ENCODE measurements at places on chromosomes 12 and 14. TPM values are rescaled to one million over a fixed set of nuclear protein-coding genes. Genes with fewer than 3 reads are reported as not detected.

The NANOG gene
- not detected for total RNA-seq

- H3K27ac ChIP-seq = no peak overlapping the region
- no peak for DNase-seq
- no peaks in the 10 kb centered on the region for H3K27me3 ChIP-seq
- H3K4me3 ChIP-seq = no peak overlapping the region
- H3K36me3 ChIP-seq = no peaks in the 10 kb centered on the region
These were observed 74.4 kb downstream of the PRKD1 start for GRCh38 chr14:29853272-29853671.

DNA sequence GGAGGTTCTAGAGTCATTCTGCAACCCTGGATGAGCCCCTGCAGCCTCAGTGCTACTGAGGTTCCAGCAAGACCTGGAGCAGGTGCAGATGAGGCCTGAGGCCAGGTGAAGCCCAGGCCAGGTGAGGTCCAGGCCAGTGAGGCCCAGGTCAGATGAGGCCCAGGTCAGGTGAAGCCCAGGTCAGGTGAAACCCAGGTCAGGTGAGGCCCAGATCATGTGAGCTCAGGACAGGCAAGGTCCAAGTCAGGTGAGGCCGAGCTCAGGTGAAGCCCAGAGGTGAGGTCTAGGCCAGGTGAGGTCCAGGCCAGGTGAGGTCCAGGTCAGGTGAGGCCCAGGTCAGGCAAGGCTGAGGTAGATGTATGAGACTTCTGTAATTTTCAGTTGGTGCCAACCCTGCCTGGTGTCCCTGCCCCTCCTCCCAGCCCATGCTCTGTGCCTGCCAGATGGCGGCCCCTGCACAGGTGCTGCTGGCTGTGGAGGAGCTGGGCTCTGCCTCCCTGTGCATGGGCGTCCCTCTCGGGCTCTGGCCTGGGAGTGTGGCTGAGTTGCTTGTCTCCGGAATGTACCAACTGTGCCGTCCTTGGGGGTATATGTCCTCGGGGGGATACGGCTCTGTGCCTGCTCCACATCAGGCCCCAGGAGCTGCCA is 388.5 kb downstream of the TMEM121 start:
- H3K27me3 ChIP-seq = no peaks in the 10 kb centered on the region
- H3K36me3 ChIP-seq = no peaks in the 10 kb centered on the region
- H3K27ac ChIP-seq = no peak overlapping the region
- H3K4me3 ChIP-seq = no peak overlapping the region
- no peak for DNase-seq
- H3K4me1 ChIP-seq = no peaks in the 10 kb centered on the region

DNA sequence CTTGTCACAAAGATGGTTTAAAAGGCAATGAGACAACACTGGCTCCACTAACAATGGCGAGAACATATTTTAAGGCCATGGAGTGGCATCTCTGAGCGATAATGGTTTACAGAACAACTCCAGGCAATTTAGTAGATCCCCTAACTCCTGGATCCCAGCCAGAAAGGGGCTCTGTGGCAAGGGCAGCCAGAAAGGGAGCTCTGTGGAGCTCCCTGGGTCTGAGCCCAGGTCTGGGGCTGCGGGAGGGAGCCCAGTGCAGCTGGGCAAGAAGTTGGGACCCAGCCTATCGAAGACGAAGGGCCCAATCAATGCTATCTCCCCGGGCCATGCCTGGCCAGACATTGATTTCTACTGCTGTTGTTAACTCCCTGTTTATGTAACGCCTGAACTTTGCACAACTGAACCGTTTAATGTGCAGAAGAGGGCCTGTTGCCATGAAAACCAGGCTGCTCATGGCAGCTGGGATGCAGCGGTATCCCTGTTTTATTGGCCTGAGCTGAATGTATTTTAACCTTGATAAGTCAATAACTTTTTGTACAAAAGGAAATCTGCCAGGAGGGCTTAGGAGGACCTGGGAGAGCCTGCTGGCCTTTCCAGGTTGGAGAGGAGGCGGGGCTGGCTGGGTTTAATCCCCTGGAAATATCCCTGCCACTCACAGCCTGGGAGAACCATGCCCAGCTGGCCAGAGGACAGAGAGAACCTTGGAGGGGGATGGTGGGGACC is 6.7 kb upstream of the FAM222A start:
- no peak for DNase-seq
- no peaks in the 10 kb centered on the region for H3K36me3 ChIP-seq
- no peak overlapping the region for H3K27ac ChIP-seq
- no peak overlapping the region for H3K4me3 ChIP-seq
- peaks cover 14% of the 10 kb centered on the region for H3K4me1 ChIP-seq
- peaks cover 3% of the 10 kb centered on the region for H3K27me3 ChIP-seq

Data from stomach (tissue), 19 donors.